Glutamatergic neuron (in vitro differentiated cells): ENCODE measurements at places on chromosomes 3 and 15. TPM values are rescaled to one million over a fixed set of nuclear protein-coding genes. Genes with fewer than 3 reads are reported as not detected.

The EIF4E3 gene
- total RNA-seq, result 21.9 TPM

The PIF1 gene
- 8.6 TPM for total RNA-seq

The SCN5A gene
- total RNA-seq, result 4.8 TPM

The VEPH1 gene
- total RNA-seq, result 9.3 TPM

The NLGN1 gene
- 50.2 TPM for total RNA-seq

The PYGO1 gene
- total RNA-seq, result 7.8 TPM
